ENCODE measurements at places on chromosomes 2 and 18. TPM values are rescaled to one million over a fixed set of nuclear protein-coding genes. Genes with fewer than 3 reads are reported as not detected.

MAP3K19 gene
- total RNA-seq, result not detected

MARCHF4 gene
- not detected for total RNA-seq

DNA sequence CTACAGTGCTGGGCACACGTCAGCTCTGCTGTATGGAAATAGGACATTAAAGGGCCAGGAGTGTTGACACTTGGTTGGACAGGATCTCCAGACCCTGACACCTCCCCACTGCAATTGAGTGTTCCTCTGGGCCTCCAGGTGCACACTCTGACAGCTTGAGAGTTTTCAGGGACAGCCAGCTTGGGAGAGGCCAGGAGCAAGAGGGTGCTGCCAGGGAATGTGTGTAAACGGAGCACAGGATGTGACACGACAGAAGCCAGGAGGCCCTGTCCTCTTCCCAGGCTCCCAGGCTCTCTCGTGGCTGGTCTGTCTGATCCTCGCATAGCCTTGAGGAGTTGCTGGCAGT is 318.1 kb upstream of the HS6ST1 start:
- DNase-seq, result no peak
- no peak overlapping the region for H3K27ac ChIP-seq
- no peaks in the 10 kb centered on the region for H3K4me1 ChIP-seq
- peaks cover 15% of the 10 kb centered on the region for H3K27me3 ChIP-seq
- no peak overlapping the region for H3K4me3 ChIP-seq

FEV gene
- not detected for total RNA-seq

PSMA8 gene
- 0.83 TPM for total RNA-seq

DNA sequence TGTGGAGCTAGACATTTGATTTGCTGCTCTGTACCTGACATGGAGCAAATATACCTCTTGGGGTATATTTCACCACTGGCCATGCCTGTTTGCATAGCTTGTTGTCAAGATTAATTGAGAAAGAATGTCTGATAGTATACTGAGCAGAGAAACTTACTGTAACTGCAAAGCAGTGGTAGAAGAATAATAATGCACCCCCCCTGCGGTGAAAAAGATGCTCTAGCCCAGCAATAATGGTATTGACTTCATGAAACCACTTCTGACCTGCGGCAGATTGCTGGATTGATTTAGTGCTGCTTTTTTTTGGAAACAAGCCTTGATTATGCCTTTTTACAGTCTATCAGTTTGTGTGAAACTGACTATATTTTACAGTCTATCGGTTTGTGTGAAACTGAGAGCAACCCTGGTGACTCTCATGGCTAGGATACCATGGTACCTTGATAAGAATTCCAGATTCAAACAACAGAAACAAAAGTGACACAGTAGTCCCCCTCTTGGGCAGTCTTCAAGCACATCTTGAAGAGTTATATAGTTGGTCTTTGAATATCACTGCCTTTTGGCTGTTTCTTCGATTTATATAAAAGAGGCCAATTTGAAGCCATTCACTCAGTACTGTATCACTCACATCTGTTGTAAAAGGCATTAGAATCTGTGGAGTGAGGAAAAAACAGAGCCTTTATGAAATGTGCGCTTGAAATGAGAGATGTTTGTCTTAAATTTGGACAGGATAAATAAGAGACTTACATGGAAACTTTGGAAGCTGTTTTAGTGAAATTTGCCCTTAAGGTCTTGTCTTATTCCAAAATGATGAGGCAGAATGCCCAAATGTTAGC is 102.5 kb downstream of the FMNL2 start:
- peaks cover 11% of the 10 kb centered on the region for H3K27me3 ChIP-seq
- no peak overlapping the region for H3K27ac ChIP-seq
- no peak overlapping the region for H3K4me3 ChIP-seq
- no peaks in the 10 kb centered on the region for H3K4me1 ChIP-seq
- no peak for DNase-seq
- no peaks in the 10 kb centered on the region for H3K36me3 ChIP-seq

DNA sequence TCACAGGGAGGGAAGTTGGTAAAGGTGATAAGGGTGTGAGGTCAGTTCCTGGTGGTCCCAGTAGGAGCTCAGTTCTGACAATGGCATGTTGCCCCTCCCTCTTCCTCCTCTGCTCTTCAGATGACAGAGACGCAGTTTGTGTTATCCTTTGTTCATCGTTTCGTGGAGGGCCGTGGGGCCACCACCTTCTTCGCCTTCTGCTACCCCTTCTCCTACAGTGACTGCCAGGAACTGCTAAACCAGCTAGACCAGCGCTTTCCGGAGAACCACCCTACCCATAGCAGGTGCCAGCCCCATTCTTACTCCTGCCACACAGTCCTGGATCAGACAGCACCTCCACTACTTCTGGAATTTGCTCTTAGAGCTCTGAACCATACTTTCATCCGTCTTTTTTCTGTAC is 2.3 kb downstream of the AGBL5 start:
- H3K4me1 ChIP-seq, result peaks cover 26% of the 10 kb centered on the region
- DNase-seq, result no peak
- no peak overlapping the region for H3K4me3 ChIP-seq
- peaks cover 5% of the 10 kb centered on the region for H3K27me3 ChIP-seq

All from activated CD4-positive, alpha-beta memory T cell treated with anti-CD3 and anti-CD28 coated beads, Interleukin-2, amount 10 ng/mL, durations not matched to agents 7 days and 5 days (primary cell).